HL-60 (cell line): ENCODE measurements at places on chromosomes 1 and 21.

DNA sequence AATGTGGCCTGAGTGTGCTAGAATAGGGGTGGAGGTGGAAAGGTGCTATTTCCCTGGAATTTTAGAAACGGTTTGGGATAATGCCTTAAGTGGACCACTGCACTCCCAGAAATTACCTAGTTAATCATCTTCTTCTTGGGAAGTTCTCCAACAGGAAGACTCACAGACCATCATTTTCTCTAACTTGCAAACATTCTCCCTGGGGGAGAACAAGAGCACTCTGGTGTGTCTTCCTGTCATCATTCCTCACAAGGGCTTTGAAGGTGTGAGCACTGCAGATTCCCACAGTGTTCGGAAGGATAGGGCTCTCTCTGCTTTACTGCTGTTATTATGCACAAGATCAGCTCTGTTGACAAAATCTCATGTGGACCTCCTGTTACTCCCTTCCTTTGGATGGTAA, 54.9 kb upstream of the TSPAN2 start:
- no peak for DNase-seq

DNA sequence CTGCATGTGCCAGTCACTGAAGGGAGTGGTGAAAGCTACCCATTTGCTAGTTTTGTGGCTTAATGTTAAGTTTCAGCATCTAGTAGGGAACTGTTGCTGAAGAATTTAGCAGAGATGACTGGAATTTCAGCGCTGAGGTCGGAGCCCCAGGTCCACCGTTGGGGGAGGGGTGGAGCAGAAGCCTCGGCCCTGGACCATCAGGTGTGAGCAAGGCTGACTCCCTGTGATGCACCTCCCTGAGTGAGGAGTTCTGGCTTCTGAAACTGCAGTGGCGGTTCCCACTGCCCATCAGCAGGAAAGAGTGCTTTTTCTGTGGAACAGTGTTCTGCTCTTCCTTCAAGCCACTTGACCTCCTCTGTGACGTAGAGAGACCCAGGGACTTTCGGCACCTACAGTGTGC, 1.3 kb downstream of the NOS1AP start:
- no peak for DNase-seq

GRCh38 chr1:173297798-173298391, 90.8 kb upstream of the TNFSF4 start:
- no peak for DNase-seq

GRCh38 chr1:223031733-223032601, 111.1 kb downstream of the TLR5 start:
- DNase-seq: no peak

GRCh38 chr1:94329276-94329675, 88.9 kb upstream of the ABCD3 start:
- DNase-seq: no peak

DNA sequence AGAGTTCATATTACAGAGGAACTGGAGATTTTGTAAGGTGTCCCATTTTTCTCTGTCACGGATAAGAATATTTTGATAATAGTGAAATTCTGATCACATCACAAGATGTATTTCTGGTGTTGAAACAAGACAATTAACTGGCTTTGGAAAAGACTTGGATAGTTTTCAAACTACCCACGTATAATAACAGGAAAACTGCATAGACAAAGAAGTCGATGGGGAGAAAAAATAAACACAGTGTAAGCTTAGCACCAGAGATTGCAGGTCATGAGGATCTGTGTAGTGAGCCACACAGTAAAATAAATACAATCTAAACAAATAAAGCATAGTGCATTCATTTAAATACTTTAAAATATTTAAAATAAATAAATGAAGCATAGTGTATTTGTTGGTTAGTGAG, 452.3 kb upstream of the ADAMTS5 start:
- DNase-seq: no peak

GRCh38 chr21:38075833-38076587, 159.8 kb upstream of the KCNJ6 start:
- no peak for DNase-seq
